ENCODE measurements at places on chromosomes 7 and 10.

DNA sequence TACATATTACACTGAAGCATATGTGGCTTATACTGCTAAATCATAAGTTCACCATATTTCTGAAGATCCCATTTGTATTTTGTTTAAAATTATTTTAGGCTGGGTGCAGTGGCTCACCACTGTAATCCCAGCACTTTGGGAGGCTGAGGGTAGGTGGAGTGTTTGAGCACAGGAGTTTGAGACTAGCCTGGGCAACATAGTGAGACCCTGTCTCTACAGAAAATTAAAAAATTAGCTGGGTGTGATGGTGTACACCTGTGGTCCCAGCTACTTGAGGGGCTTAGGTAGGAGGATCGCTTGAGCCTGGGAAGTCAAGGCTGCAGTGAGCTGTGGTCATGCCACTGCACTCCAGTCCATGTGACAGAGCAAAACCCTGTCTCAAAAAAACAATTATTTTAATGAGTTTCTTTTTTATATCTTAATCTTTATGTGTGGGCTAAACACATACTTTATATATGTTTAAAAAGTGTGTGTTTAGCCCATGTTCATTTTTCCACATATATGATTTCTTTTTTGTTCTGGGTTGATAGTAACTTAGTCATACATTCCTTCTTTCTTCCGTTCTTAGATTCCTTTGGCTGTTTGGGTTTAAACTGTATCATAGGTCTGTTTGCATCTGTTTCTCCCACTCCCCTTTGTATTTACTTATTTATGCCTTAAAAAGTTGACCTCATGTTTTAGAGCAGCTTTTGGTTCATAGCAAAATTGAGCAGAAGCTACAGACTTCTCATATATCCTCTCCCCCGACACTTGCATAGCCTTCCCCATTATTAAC lies 33.5 kb downstream of the RSBN1L start:
- no peak for DNase-seq

DNA sequence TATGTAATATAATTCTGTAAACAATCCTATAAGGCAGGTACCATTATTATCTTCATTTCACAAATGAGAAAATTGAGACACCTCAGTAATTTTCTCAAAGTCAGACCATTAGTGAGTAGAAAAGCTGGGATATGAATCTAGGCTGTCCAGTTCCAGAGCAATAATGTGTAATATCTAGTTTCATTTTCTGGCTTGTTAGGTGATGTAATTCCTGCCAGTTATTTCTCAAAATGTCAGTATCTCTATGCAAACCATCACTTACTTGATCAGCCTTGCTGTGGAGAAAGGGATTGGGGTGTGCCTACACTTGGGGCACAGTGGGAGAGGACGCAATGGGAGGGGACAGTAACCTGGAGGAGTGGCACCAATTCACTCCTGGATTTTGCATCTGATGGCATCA lies 157.5 kb downstream of the LYZL1 start:
- DNase-seq = no peak

DNA sequence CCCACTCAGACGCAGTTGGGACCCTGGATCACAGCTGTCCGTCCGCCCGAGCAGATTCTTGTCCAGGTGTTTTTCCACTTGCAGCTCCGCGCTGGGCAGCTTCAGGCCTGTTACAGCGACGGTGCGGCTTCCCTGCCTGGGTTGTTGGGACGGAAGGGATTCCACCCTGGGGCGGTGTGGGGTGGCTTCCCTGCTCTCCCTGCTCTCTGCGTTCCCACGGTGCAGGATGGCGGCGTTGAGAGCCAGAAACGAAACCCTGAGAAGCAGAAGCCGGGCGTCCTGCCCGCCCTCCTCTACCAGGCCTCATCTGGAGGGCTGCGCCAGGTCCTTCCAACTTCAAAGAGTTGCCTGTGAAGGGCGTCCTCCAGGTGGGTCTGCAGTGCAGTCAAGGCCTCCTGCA lies 194.4 kb downstream of the ADARB2 start:
- no peak for DNase-seq

GRCh38 chr7:129271500-129272355 lies 46.9 kb downstream of the AHCYL2 start:
- DNase-seq = no peak

DNA sequence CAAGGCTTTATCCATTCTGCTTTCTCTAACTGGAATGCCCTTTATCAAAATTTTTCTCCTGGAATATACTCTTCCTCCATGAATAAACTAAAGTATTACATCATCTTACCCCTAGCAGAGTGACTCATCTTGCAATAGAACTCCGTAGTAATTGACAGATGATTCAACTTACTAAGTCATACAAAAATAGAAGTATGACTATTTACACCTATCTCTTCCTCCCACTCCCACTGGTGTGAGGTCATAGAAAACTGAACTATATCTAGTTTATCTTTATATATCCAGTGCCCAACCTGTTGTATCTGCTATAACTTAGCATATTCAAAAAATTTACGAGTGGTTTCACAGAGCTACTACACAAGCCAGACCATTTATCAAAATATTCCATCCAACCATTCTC lies 26.1 kb downstream of the ABCB1 start:
- DNase-seq = no peak

- no peak for DNase-seq
Measured at GRCh38 chr7:158631574-158632195, 44.1 kb upstream of the PTPRN2 start.

DNA sequence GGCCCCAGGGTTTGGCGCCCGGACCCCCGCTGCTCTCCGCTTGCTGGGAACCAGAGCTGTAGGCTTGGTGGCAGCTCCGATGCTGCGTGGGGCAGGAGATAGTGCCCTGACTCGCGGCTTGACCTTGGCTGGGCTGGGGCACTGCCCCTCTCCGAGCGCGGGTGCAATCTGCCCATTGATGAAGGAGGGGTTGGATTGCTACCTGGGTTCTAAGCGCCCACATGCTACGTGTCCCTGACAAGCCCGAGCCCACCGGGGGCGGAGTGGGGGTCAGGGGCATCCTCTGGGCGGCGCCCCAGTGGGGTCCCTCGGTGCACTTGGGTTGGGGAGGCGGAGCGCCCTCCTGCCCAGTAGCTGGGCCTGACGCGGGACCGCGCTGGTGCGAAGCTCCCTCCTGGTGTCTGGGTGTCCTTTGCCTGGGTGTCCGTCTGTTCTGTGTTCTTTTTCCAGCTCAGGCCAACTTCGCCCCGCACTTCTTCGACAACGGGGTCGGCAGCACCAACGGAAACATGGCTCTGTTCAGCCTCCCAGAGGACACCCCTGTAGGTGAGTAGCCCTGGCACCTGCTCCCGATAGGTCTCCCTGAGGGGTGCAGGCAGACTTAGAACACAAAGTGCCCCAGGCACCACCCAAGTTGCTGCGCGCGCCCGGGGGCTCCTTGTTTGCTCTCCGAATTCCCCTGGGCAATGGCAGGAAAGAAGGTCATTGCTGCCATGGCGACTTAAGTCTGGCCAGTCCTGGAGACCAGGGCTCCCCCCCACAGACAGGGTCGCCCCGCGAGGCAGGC lies 900 bp downstream of the CDHR1 start:
- no peak for DNase-seq

GRCh38 chr10:7243873-7244272 lies 167.0 kb downstream of the SFMBT2 start:
- no peak for DNase-seq

- DNase-seq = no peak
Measured at GRCh38 chr7:130344271-130344866, at the start of gene CPA5. Gene CPA5 (plus strand): TSS chr7:130344816. CDS start chr7:130346486, 1,670 bp downstream.

GRCh38 chr7:148572067-148572522 lies 18.5 kb upstream of the C7orf33 start:
- no peak for DNase-seq

GRCh38 chr10:118721539-118721876 lies 33.3 kb downstream of the CACUL1 start:
- DNase-seq = no peak

DNA sequence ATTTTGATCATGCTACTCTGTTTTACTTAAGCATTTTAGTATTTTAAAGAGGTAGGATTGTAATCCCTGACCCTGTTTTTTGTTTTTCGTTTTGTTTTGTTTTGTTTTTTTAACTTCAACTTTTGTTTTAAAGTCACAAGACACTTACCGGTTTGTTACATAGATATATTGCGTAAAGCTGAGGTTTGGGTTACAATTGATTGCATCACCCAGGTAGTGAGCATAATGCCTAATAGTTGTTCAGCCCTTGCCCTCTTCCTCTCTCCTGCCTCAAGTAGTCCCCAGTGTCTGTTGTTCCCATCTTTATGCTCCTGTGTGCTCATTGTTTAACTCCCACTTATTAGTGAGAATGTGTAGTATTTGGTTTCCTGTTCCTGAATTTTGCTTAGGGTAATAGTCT lies 93.1 kb upstream of the TEX47 start:
- no peak for DNase-seq

DNA sequence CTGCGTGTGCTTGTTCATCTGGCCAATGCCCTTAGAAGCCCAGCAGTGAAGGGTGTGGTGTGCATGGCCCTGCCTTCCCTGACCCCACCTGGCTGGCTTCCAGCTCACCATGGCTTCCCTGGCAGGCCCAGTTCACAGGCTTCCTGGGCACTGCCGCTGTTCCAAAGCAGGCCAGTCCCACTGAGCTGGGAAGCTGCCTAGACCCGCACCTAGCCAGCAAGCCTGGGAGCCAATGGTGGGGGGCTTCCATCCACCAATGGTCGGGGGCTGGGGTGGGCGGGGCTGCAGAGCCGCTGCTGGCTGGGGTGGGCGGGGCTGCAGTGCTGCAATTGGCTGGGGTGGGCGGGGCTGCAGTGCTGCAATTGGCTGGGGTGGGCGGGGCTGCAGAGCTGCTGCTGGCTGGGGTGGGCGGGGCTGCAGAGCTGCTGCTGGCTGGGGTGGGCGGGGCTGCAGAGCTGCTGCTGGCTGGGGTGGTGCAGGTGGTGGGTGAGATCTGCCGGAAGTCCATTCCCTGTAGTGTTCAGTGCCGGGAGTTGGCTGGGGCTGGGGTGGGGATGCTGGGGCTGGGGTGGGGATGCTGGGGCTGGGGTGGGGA lies 12.4 kb downstream of the CALY start:
- DNase-seq = no peak

- no peak for DNase-seq
Measured at GRCh38 chr7:44634839-44635591, 28.6 kb downstream of the OGDH start.

DNA sequence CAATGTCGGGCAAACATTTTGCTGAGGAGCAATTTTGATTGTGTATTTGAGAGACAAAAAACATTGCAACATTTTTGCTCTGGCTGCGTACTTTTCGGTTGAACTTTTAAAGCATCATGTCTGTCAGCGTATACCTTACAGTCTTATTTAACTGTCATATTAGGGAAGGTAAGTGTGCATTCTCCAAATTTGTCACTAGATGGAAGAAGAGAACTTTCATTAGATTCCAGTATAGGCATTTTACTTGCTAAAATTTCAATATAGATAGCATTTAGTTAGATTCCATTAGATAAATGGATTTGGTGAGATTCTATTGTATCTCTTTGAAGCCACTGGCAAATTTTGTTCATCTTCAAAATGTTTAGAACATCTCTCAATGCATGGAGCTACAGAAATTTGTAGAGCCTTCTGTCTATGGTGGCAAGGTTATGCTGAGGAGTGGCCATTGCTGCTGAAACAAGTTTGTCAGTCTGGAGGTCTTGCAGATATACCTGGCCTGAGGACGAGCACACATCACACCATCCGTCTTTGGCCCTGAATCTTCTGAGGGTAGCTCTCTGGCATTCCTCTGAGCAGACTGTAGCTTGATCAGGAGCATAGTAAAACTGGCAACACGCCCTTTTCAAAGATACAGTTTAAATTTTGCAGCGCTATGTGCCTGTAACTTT lies 437.5 kb upstream of the MBL2 start:
- DNase-seq = no peak

DNA sequence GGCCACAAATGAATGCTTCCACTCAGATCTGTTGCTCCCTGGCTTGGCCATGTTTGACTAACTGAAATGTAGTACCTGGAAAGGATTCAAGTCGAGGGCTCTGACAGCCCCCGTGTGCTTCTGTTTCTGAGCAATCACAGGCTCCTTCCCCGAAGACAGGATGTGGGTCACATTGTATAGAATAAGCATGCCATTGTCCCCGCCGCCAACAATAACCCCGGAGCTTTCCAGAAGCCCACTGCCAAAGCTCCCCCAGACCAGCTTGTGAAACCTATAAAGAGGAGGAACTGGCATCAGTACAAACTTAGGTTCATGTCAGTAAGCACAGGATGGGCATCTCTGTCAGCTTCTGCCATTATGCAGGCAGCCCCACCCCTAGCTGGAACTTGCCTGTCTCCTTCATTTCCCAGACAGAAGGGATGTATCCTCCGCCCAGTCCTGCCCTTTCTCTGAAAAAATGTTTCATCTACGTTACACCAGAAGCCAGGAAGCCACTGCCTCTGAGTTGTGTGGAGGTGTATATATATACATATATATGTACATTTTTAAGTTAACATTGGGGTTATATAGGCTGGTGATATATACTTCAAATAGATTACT lies 10.3 kb downstream of the SEC31B start:
- peak; percentile 47 for DNase-seq

DNA sequence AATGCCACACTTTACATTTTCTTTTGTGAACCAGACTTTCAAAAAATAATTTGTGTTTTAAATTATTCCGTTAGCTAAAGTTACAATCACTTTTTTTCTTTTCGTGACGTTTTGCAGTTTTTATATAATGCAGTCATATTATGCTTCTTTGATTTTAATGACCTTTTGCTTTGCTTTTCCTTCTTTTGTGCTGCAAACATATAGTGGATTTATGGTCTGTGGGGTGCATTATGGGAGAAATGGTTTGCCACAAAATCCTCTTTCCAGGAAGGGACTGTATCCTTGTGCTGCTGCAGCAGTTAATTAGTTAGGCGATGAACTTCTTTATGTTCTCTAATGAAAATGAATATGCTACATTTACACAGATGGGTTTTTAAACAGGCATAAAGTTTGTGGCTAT lies 117.4 kb downstream of the MAPK8 start:
- no peak for DNase-seq

GRCh38 chr7:23247046-23247602 lies 549 bp downstream of the GPNMB start:
- DNase-seq = no peak

GRCh38 chr10:11588873-11589574 lies 22.4 kb downstream of the USP6NL start:
- no peak for DNase-seq

DNA sequence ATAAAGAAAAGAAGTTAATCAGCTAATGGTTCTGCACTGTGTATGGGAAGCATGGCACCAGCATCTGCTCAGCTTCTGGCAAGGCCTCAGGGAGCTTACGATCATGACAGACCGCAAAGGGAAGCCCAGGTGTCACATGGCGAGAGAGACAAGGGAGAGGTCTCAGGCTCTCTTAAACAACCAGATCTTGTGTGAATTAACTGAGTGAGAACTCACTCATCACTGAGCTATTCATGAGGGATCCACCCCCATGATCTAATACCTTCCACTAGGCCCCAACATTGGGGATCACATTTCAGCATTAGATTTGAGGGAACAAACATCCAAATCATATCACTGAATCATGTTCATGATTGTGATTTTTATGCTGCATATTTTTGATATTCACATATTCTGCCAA lies 5.8 kb downstream of the USP54 start:
- no peak for DNase-seq

Data from stimulated activated CD8-positive, alpha-beta memory T cell treated with anti-CD3 and anti-CD28 coated beads, Interleukin-15, amount 100 ng/mL, for 4 hours (primary cell).